ENCODE measurements at places on chromosomes 3 and 15.
A peak's percentile ranks its signal among the peaks of the same experiment; 100 is the strongest.

- no peak for DNase-seq
Observed at GRCh38 chr3:150106740-150107428, 136.2 kb upstream of the PFN2 start.

- no peak for DNase-seq
Observed at GRCh38 chr3:194045289-194045688, 90.7 kb upstream of the HES1 start.

- no peak for DNase-seq
Observed at GRCh38 chr15:81785181-81785580, 260.6 kb downstream of the MEX3B start.

- no peak for DNase-seq
Observed at GRCh38 chr3:5568451-5568850, 380.9 kb downstream of the EDEM1 start.

DNA sequence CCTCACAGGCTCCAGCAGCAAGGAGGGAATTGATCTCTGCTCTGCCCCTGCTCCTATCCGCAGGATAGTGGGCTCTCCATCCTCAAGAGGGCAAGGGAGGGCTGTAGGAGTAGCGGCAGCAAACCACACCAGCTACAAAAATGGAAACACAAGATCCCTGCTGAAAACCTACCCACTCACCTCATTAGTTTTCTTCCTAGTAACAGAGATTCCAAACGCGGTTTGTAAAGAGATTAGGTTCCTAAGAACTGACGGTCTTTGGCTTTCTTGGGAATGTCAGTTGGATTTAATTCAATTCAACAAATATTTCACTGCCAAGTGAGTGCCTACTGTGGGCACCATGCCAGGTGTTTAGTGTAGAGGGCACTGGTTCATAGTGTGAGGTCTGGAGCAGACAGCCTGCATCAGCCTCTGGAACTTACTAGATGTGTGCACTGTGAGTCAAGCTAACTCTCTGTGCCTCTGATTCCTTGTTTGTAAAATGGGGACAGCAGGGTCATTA is 84.7 kb downstream of the MRPL46 start:
- DNase-seq, result no peak

DNA sequence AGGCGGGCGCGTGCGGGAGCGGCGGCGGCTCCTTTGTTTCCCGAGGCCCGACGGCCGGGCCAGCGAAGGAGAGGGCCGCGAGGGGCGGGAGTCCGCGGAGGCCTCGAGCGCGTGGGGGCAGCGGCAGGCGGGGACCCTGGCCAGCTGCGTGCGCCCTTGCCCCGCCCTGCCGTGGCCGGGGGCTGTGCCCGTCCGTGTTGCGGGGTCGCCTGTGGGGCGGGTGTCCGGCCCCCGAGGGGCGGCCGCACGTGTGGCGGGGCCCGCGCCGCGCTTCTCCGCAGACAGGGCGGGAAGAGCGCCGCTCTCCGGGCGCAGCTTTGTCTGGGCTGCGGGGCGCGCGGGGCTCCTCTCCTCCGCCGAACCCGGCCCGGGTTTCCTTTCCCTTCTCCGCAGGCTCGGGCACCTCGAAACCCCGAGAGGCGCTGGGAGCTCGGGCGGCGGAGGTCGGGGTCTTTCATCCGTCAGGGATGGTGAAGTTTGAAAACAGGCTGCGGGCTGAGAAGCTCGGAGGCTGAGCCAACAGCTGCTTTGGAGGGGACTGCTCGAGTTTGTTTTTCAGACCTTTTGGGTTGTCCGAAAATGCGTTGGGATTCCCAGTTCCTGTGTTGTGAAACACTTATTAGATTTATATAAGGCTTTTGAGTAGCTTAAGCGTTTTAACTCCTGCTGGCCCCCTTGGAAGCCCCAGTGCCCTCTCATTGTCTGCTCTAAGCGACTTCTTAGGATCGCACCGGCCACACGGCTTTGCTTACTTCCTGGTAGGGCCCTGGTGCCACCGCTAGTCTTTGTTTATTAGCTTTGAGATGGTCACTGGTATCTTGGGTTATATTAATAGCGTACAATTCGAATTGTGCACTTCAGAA is 817 bp downstream of the USP3 start:
- DNase-seq, result peak; percentile 58

GRCh38 chr3:141050576-141051442 is at the start of gene SPSB4:
Gene SPSB4, plus strand, starts transcription at chr3:141051347. Its CDS starts 14,758 bp downstream, at chr3:141066105.
- DNase-seq, result no peak

GRCh38 chr3:131701153-131701770 is 198.5 kb upstream of the MRPL3 start:
- no peak for DNase-seq

DNA sequence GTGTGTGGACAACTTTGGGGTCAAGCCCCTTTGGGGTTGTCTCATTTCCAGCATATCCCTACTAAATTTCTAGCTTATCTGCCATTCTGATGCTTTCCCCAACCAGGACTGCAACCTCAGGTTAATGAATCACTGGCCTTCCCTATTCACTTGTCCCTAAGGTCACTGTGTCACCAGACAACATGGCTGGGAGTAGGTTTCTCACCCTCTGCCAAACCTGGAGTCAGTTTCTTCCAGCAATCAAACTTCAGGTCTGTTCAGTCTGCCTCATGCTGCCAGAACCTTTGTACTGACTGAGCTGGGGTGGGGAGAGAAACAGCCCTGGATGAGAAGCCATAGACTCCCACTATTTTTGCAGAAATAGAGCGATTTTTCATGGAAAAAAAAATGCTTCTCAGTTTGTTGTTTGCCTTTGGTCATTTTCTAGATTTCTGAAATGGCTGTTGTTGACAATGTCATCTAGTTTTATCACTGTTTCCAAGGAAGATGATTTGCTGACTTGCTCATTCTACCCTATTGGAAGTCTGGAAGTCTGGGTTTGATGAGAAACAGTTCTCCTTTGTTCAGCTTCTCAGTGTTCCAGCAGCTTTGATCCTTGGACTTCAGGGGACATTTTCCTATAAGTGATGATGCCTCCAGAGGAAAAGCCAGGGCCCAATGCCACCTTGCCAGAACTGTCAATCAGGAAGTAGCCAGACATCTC is 74.8 kb upstream of the IL12A start:
- no peak for DNase-seq

- DNase-seq, result no peak
Observed at GRCh38 chr15:39144613-39145499, 436.0 kb upstream of the THBS1 start.

DNA sequence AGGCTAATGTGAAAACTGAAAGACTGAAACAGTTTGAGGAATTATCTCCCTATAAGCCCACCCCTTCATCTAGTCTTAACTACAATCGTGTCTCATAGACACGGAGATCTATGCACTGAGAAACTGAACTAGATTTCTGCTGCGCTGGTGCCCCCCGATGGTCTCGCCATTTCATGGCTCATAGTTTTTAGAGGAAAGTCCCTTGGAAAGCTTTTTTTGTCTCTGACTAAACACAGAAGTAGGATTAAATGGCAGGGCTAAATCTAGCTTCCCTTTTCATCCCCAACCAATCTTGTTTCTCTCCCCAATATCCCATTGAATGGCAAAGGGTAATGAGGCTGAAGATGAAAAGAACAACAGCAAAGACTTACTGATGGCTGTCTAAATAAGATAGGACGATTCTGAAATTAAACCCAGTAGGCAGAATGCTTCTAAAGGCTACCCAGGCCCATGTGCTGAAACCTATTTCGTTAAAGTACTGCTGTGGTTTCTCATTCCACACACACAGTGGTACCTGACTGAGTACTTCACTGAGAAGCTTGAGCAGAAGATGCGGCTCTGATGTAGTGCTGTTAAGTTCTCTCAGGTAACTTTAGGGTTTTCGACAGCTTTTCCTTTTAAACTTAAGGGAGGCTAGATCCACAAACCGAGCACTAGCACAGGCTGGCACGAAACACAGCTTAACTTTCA is 142.7 kb downstream of the GADL1 start:
- DNase-seq, result no peak

GRCh38 chr15:79009379-79009778 is 64.5 kb upstream of the CTSH start:
- DNase-seq, result no peak

Data from tibial artery (tissue), 4 donors.